ENCODE measurements at places on chromosomes 7 and 10.
A peak's percentile ranks its signal among the peaks of the same experiment; 100 is the strongest.

GRCh38 chr7:79615466-79615865 is 162.0 kb upstream of the MAGI2 start:
- peak; percentile 25 for DNase-seq

DNA sequence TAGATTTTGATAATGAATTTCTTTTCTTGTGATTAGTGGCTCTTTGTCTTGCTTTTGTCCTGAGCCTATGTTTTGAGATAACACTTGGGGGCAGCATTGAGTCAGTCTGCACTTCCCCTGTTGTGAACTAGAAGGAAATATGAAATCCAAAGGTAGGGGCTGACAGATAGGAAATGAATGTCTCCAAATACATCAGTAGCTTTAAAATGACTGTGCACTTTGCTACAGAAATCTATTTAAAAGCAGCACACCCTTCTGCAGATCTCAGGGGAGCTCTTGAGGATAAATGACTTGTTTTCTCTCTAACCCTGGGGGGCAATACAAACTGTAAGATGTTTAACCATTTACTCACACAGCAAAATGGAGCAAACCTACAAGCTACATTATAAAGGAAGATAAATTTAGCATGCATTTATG is 176.0 kb upstream of the MYO3A start:
- peak; percentile 18 for DNase-seq

GRCh38 chr7:142334236-142334635 is 76.4 kb upstream of the PRSS58 start:
- no peak for DNase-seq

DNA sequence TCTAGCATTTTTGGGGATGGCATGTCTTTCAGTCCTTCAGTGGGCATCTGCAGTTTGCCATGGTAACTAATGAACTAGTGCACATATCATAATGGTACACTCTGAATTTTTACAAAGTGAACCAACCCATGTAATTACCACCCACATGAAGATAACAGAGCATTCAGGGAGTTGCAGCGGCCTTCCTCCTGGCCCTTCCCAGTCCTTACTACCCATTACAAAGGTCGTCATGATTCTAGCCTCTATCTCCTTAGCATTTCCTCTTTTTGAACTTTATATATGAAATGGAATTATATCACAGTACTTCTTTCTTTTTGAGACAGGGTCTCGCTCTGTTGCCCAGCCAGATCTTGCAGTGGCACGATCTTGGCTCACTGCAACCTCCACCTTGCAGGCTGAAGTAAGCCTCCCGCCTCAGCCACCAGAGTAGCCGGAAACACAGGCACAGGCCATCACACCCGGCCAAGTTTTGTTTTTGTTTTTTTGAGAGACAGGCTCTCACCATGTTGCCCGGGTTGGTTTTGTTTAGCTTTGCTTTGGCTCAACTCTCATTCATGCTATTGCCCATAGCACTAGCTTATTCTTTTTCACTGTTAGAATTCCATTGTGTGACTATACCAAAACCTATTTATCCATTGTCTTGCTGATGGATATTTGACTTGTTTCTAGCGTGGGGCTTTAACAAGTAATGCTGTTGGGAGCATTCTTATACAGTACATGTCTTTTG is 79.2 kb downstream of the APBB1IP start:
- DNase-seq, result no peak

DNA sequence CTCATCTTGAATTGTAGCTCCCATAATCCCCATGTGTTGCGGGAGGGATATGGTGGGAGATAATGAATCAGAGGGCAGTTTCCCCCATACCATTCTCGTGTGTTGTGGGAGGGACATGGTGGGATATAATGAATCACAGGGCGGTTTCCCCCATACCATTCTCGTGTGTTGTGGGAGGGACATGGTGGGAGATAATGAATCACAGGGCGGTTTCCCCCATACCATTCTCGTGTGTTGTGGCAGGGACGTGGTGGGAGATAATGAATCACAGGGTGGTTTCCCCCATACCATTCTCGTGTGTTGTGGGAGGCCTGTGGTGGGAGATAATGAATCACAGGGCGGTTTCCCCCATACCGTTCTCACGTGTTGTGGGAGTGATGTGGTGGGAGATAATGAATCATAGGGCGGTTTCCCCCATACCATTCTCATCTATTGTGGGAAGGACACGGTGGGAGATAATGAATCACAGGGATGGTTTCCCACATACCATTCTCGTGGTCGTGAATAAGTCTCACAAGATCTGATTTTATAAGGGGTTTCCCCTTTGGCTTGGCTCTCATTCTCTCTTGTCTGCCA is 271.0 kb downstream of the MAD1L1 start:
- DNase-seq, result peak; percentile 100

DNA sequence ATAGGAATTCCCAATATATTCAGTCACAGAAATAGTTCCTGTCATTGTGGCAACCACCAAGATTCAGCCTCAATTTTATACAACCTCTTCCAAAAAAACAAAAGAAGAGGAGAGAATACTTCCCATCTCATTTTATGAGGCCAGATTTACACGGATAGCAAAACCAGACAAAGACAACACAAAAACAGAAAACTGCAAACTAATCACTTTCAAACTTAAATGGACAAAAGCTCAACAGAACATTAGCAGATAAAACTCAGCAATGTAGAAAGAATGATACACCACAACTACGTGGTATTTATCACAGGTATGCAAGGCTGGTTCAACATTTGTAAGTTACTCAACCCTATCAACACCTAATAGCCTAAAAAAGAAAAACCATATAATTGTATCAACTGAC is 22.0 kb downstream of the PEX1 start:
- DNase-seq, result no peak

DNA sequence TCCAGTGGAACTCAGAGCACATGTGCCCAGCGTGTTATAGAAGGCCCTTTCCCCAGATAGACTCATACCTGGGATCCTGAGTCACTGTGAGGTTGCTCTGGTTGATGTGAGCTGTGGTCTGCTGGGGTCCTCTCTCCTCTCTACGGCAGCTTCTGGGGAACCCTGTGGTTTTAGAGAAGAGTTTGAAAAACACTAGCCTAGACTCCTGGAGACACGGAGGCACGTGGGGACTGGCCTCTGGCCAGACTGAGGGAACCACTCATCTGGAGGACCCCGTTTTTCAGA is 10.3 kb downstream of the ZNF775 start:
- DNase-seq, result no peak

DNA sequence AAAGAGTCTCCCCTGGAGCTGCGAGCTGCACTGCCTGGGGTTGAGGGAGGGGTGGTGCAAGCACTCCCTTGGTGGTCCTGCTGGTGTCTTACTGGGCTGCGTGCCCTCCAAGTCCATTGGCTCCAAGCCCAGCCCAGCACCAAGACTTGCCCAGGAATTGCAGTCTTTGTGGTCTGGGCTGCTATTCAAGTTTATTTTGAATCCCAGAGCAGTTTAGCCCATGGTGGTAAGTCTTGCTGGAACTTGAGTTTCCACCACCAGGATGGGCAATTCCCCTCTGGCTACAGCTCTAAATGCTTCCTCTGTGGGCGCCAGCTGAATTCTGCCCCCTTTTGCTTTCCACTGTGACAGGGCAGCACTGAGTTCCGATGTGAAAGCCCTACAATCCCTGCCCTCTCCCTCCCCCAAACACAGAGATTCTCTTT is 25.1 kb downstream of the GALNT11 start:
- peak; percentile 91 for DNase-seq

GRCh38 chr7:4472728-4473127 is 209.4 kb upstream of the FOXK1 start:
- DNase-seq, result no peak

GRCh38 chr10:9869205-9869604 is 1148.5 kb upstream of the CELF2 start:
- DNase-seq, result no peak

- no peak for DNase-seq
Observed at GRCh38 chr7:142508251-142508650, 241.0 kb upstream of the PRSS1 start.

- DNase-seq, result peak; percentile 74
Observed at GRCh38 chr7:130278860-130279259, 12.2 kb downstream of the CPA2 start.

DNA sequence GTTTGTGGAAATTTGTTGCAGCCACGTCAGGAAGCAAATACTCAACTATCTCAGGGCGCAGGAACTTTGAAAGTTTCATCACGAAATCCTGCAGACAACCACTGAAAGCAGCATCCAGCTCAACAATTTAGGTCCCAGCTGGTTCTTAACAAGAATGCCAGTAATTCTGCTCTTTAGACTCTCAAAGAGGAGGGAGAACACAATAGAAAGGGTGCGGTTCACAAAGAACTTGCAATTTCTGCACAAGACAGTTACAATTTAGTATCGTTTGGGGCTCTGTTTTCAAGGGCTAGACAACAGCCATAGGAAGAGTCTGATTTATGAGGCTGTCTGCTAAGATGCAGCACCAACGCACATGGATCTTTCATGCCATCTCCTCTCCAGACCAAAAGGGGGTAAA is 223.1 kb downstream of the FGFR2 start:
- DNase-seq, result no peak

DNA sequence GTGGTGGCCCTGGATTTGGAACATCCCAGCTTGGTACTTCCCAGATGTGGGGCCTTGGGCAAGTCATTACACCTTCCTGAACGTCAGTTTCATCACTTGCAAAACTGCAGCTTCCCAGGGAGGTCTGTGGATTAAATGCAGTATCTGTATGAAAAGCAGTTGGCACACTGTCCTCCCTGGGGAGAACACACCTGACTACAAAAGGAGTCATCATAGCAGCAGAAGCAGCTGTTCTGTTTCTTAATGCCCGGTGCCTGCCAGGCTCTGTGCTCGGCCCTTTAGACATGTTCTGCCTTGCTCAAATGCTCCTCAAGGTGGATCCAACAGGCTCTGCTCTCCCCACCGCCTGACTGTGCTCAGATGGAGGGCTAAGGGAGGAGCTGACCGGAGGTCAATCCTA is 31.0 kb downstream of the CDCA7L start:
- no peak for DNase-seq

DNA sequence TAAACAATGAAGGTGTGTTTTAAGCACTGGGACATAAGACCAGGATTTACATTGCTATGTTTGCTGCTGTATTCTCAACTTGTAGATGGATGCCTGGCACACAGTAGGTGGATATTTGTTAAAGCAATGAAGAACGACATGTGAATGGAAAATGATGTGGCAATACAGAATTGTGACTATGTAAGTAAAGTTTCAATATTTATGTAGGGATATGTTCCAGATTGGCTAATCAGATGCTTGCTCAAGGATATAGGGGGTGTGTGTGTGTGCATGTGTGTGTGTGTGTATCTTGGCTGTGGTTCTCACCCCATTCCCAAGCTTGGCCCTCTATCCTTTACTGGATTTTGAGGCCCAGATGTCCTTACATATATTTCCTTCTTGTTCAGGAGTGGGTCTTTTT is 42.7 kb upstream of the LAMB1 start:
- no peak for DNase-seq

DNA sequence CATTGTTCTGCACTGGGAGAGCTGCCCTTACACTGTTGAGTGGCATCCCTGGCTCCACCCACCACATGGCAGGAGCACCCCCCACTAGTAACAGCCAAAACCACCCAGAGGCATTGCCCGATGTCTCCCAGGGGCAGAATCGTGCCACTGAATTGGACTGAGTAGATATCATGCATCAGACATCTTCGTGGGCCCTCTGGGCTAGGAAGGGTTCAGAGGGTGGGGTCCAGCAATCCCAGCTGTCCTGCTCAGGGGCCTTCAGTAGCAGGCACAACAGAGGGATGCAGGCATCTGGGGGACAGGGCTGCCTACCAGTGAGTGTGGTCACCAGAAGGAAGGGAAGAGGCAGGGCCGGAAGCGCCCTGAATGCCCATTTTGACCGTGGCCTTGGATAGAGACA is 119.7 kb upstream of the PPP2R2D start:
- DNase-seq, result no peak

DNA sequence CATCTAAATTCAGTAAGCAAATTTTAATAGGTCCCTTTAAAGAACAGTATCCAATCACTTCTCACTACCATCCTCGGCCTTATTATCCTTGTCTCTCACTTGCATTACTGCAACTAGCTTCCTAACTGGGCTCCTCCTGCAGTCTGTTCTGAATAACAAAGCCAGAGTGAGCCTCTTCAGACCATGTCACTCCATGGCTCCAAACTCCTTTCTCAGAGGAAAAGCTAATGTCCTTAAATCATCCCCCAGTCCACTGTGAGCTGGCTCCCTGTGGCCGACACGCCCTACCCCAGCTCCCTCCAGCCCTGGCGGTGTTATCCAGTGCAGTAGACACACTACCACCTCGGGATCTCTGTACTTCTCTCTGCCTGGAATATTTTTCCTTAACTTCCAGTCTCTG is 80.0 kb downstream of the EPC1 start:
- DNase-seq, result no peak

DNA sequence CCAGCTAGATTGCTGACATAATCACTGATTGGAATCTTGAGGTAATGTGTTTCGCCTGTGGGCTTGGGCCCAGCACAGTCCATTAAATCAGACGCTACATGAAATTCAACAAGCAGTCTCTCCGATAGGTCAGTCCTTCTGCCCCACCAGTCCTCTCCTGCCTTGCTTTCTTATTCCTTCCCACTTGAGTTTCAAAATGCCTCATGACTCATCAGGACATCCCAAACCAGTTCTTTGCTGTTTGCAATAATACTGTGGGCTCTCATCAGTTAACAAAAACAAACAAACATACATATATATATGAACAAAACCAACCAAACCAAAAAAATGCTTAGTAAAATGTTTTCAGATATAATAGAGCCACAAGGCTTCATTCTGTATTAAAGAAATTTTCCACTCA is 599.0 kb downstream of the SORCS1 start:
- DNase-seq, result no peak

DNA sequence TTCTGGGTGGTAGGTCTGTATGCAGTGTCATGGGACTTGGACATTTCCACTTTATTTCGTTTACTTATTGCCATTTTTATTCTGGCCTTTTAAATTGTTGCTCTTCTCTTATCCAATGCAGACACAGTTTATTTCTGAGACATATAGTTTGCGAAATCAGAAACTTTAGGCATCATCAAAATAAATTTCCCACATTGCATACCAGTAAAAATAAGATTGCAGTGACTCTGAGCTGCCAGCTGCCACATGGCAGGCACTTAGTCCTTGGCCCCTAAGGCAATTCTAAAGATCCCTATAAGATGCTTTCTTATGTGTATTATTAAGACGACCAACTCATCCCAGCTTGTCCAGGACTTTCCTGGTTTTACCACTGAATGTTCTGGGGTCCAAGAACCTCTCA is 81.8 kb upstream of the ANKRD1 start:
- DNase-seq, result no peak

- no peak for DNase-seq
Observed at GRCh38 chr10:102641402-102641801, 2.9 kb upstream of the TRIM8 start.

GRCh38 chr10:98825741-98826140 is 379.0 kb upstream of the HPS1 start:
- no peak for DNase-seq

DNA sequence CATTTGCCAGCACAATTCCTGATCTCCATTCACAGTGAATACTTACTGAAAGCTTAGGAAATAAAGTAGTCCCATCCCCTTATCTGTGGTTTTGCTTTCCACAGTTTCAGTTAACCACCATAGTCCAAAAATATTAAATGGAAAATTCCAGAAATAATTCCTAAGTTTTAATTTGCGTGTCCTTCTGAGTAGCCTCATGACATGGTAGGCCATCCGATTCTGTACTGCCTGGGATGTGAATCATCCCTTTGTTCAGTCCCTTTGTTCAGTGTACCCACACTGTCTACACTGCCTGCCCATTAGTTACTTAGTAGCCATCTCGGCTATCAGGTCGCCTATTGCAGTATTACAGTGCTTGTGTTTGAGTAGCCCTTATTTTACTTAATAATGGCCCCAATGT is 14.2 kb downstream of the RAB11FIP2 start:
- peak; percentile 32 for DNase-seq

GRCh38 chr10:130792096-130792845 is 519.2 kb downstream of the TCERG1L start:
- no peak for DNase-seq

All from RPMI7951 (cell line).